ENCODE measurements at places on chromosomes 2 and 18.

- no peak for DNase-seq
Observed at GRCh38 chr2:177589186-177589585, 196.6 kb downstream of the AGPS start.

- DNase-seq: no peak
Observed at GRCh38 chr2:202042444-202042843, 8.8 kb downstream of the FZD7 start.

DNA sequence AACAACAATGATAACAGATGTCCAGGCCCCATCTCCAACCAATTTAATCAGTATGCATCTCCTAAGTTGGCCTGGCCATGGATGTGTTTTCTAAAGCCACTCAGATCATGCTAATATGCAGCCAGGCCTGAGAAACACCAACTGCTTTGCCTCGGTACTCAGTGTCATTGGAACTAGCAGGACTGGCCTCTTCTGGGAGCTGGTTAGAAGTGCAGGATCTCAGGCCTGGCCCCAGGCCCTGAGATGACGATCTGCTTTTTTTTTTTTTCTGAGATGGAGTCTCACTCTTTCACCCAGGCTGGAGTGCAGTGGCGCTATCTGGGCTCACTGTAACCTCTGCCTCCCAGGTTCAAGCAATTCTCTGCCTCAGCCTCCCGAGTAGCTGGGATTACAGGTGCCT lies 69.1 kb downstream of the IRS1 start:
- no peak for DNase-seq

DNA sequence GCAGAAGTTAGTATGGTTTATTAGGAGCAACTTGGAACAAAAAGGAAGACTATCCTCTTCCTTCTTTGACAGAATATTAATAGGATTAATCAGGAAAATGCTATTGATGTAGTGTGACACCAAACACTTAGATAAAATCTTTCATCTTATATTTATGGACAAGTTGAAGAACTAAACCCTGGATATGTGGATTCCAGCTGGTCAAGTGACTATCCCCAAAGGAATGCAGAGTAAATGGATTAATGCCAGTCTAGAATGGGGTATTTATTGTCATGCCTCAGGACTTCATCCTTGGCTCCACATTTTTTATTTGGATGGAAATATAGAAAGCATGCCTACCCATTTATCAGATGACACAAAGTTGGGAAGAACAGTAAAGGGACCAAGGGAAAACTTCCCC lies 124.0 kb upstream of the TTC39C start:
- no peak for DNase-seq

DNA sequence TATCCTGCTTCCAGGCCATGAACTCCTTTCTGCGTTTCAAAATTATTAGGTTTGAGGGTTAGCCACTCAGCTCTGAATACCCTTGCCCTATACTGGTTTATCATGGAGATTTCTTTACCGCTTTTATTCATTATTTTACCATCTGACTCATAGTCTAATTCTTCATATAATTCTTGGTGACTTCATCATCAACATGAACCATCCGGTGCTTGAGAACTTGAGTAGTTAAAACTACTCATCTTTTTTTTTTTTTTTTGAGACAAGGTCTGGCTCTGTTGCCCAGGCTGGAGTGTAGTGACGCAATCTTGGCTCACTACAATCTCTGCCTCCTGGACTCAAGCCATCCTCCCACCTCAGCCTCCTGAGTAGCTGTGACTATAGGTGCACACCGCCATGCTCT lies 94.2 kb upstream of the LHCGR start:
- DNase-seq: no peak

DNA sequence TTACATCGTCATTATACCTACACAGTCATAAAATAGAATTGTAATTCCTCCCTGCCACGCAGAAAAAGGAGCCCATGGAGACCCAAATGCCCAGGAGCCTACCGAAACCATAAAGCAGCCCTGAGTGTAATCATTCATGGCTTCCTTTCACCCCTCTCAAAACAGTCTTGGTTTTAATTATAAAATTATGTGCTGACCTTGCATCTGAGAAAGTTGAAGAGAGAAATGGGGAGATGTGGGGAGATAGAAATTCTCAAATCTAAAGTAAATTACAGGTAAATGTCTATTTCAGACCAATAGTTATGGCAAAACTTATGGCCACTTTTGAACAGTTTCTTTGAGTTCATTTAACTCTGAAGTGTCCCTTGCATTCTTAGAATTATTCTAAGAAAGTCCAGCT lies 1068.8 kb downstream of the BCL11A start:
- DNase-seq: no peak

GRCh38 chr2:233996461-233996860 lies 54.0 kb upstream of the SPP2 start:
- DNase-seq: no peak

DNA sequence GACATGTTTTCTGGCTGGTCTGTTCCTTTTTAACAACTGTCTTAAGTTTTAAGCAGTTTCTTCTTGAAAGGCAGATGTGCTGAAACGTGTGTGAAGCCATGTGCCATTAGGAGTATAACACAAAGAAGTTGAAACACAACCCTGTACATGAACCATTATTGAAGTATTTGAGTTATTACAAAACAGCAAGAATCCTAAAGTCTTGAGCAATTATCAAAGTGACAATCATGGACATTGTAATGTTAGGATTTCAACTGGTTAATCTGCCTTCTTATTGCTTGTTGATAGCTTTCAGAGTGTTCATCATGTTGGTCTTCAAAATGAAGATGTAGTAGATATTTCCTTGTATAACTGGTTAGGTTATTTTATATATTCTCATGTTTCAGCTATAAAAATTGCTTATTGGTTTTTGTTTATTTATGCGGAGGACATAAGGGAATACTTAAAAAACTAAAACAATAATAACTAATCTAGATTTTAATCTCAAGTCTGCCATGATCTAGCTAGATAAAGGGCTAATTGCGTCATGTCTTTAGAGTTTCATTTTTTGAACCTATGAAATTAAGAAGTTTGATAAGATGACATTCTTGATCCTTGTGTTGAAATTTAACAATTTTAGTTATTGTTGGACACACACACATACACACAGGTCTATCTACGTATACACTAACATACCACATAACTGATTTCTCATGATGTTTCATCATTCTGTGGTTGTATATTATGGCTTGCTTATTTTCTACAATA lies 21.1 kb downstream of the PPP1R1C start:
- no peak for DNase-seq

DNA sequence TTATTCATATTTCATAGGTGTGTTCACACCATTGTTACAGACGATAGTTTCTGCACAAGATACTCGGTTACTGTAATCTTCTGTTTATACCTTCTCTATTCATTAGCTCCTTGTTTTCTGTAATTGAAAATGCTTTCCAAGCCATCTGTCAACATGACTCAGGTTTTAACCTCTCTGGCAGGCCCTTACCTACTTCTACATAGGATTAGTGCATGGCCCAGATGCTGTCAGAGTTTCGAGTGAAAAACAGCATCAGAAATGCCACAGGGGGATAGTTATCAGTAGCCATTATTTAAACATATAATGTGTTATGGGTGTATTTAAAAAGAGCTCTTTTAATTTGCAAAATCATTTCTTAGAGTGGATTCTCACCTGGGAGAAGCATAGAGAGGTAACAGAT lies 596.4 kb downstream of the FBXO15 start:
- DNase-seq: no peak

DNA sequence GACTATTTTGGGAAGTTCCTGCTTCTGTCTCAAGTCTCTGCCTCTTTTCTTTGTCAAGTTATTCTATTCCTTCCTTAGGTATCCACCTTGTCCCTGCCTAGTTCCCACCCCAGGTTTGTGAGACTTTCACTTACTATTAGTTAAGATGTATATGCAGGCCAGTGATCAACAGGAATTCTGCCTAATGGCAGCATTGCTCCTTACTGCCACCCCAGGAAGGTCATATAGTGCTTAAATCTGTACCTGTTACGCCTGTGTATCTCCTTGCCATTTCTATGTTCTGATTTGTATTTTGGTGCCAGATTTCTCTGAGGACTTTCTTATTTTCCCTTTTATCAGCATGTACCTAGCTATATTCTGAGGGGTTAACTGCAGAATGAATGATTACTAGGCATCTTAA lies 746.0 kb upstream of the TMEFF2 start:
- no peak for DNase-seq

- DNase-seq: no peak
Observed at GRCh38 chr2:202278944-202279343, 13.4 kb downstream of the NOP58 start.

DNA sequence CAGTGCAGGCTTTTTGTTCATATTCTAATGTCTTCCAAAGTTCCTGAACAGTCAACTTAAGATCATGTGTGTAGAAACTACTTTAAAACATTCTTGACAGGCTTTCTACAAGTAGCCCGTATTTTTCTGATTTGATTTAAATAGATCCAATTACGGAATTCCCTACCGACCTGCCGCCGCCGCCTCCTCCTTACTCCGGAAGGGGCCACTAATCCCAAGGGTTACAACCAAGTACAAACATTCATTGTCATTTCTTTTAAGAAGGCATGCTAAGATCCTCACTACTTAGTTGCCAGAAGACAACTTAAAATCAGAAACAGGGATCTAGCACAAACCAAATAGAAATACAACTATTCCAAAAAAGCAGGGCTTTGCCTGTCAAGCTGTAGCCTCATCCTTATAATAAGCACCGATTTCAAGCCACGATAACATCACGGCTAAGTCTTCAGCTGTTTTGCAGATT lies 784 bp downstream of the WDR33 start:
- no peak for DNase-seq

DNA sequence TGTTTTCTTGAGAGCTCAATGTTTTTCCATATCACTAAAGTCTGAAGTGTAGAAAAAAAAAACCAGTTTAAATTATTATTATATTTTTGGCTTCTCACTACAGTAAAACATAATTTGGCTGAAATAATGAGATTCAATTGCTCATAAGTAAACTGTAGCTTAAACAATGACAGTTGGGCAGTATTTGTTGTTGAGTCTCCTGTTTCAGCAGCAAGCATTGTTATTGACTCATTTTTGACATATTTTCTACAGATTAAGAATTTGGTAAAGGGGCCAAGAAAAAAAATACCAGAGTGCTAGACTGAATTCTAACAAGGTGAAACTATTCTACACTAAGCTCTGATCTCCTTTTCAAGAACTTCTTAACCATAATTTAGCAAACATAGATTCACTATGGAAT lies 2070.4 kb upstream of the CELF4 start:
- no peak for DNase-seq

GRCh38 chr2:237060534-237061312 lies 25.0 kb upstream of the COPS8 start:
- DNase-seq: no peak
